ENCODE measurements at places on chromosomes 6 and 20.

- no peak for DNase-seq
These were observed 180.6 kb upstream of the HTR1E start for GRCh38 chr6:86756640-86757229.

DNA sequence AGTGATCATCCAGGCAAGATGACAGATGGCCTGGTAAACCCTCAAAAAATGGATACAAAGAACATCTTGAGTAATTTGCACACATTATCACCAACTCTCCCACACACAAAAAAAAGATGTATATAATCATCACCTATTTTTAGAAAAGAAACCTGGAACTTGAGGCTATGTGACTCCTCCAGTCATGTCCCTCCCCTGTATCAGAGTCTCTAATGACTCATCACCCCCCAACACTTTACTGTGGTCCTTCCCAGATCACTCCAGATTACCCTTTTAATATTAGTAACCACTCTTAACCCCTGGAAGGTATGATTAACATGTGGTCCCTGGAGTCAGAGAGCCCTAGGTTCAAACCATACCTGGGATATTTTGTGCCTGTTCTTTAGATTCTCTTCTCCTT lies 144.8 kb downstream of the ZNF217 start:
- DNase-seq: no peak

- no peak for DNase-seq
These were observed 55.2 kb upstream of the TBC1D7 start for GRCh38 chr6:13383328-13384163.

- no peak for DNase-seq
These were observed 22.1 kb downstream of the DCBLD1 start for GRCh38 chr6:117504478-117505144.

- DNase-seq: no peak
These were observed at the start of gene PSORS1C1 for GRCh38 chr6:31114541-31114878. TSS of gene PSORS1C1 (plus strand) at chr6:31114800. CDS start at chr6:31129633, 14,833 bp downstream.

DNA sequence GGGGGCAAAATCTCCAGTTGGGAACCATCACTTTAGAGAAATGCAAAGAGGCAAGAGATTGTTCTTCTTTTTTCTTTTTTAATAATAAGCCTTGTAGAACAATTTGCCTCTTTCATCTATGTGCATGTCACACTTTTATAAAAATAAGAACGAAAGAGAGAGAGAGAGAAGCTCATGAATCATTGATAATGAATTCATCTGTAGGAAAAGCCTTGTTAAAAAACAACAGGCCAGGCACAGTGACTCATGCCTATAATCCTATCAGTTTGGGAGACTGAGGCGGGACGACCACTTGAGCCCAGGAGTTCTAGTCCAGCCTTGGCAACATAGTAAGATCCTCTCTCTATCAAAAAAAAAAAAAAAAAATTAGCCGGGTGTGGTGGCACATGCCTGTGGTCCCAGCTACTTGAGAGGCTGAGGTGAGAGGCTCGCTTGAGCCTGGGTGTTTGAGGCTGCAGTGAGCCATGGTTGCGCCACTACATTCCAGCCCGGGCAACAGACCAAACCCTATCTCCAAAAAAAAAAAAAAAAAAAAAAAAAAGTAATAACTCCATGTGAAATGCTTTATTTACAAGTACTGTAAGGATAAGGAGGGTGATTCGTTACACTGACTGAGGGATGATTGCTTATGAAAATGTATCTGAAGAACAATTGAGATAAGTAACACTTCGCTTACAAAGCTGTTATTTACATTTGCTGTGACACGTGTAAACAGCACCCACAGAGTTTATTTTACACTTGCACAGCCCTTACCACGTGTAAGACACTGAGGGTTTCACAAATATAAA lies 6.0 kb downstream of the CCN5 start:
- DNase-seq: no peak

DNA sequence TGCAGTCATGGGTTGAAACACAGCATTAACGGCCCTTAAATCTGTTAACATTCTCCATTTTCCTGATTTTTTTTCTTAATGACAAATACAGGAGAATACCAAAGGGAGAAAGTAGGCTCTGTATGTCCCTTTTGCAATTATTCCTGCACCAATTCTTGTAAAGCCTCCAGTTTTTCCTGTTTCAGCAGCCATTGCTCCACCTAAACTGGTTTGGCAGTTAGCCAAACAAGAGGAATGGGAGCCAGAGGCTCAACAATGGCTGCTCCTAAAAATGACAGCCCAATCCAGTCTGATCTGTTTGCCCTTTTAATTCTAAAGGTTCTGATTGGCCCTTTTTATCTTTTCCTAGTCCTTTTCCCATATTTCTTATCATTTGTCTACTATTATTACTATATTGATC lies 284.2 kb upstream of the SGK1 start:
- DNase-seq: no peak

DNA sequence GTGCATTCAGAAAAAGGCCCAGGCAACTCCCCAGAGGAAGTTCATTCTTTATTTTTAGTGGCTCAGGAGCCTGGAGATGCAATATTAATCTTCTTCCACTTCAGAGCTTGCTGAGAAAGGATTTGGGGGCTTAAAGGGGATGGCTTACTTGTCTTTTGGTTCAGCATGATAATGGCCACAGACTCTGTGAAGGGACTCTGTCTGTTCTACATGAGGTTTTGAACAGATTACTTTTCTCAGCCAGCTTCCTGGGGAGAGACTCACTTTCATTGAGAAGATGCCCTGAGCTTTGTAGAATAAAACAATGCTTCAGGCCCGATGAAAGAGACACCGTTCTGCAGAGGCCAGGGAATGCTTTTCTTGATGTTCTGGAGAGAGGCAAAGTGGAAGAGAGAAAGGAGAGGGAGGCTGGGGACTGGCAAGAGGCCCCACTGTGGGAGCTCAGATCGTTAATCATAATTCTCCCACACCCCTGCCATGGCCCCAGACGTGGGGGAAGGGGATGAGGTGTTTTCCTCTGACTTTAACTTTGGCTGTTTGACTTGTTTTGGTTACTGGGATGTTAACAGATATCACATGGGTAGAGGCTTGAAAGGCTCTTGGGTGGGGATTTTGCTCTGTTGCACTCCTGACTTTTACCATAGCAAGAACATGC lies 19.1 kb downstream of the SCP2D1 start:
- DNase-seq: no peak

DNA sequence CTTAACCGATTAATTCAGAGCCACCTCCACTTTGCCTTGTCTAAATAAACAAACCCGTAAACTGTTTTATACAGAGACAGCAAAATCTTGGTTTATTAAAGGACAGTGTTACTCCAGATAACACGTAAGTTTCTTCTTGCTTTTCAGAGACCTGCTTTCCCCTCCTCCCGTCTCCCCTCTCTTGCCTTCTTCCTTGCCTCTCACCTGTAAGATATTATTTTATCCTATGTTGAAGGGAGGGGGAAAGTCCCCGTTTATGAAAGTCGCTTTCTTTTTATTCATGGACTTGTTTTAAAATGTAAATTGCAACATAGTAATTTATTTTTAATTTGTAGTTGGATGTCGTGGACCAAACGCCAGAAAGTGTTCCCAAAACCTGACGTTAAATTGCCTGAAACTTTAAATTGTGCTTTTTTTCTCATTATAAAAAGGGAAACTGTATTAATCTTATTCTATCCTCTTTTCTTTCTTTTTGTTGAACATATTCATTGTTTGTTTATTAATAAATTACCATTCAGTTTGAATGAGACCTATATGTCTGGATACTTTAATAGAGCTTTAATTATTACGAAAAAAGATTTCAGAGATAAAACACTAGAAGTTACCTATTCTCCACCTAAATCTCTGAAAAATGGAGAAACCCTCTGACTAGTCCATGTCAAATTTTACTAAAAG lies 2.7 kb downstream of the FOXC1 start:
- DNase-seq: no peak
